ENCODE measurements at places on chromosomes 11 and 22.

DNA sequence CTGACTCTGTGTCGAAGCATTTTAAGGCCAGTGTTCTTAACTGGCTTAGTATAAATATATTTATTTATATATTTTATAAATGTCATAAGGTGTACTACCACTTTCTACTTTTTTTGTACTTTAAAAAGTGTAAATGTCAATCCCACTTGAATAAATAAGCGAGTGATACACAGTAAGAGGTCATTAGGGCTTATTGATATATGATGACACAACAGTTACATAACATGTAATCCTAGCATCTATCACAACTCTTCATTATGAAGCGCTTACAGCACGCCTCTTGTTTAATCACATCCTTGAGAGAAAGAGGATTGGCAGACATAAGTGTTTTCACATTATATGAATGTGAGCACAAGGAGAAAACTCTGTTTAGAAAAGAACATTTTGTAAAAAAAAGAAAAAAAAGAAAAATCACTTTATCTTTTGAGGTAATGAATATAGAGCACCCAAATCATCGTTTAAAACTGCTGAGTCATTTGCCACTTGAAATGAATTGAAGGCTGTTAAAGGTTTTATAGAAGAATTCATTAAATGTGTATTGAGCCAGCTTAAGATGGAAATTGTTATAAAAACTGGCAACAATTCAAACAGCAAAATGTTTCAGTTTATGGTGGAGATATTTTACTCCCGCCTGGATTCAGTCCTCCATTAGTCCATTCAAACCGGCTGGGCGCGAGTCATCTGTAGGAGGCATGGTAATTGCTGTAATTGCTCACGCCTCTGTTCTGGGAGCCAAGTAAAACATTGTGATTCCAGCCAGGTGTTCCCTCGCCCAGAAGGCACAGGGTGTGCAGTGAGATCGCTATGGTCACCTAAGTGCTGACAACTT lies 627.3 kb upstream of the KIRREL3 start:
- DNase-seq, result no peak

GRCh38 chr11:58938398-58938797 lies 890 bp upstream of the GLYATL1 start:
- DNase-seq, result no peak

DNA sequence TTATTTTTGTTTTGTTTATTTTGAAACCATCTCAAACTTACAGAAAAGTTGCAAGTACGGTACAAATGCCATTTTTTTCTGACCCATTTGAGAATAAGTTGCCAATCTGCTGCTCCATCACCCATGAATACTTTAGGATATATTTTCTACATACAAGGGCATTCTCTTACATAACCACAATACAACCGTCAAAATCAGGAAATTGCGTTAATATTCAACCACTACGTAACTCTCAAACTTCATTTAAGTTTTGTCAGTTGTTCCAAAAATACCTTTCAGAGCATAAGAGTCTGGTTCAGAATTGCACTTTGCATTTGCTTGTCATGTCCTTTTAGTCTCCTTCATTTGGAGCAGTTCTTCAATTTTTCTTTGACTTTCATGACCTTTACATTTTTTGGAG lies 194.3 kb upstream of the BDNF start:
- DNase-seq, result no peak

GRCh38 chr22:39498368-39498767 lies 3.7 kb upstream of the MIEF1 start:
- DNase-seq, result peak; percentile 69

DNA sequence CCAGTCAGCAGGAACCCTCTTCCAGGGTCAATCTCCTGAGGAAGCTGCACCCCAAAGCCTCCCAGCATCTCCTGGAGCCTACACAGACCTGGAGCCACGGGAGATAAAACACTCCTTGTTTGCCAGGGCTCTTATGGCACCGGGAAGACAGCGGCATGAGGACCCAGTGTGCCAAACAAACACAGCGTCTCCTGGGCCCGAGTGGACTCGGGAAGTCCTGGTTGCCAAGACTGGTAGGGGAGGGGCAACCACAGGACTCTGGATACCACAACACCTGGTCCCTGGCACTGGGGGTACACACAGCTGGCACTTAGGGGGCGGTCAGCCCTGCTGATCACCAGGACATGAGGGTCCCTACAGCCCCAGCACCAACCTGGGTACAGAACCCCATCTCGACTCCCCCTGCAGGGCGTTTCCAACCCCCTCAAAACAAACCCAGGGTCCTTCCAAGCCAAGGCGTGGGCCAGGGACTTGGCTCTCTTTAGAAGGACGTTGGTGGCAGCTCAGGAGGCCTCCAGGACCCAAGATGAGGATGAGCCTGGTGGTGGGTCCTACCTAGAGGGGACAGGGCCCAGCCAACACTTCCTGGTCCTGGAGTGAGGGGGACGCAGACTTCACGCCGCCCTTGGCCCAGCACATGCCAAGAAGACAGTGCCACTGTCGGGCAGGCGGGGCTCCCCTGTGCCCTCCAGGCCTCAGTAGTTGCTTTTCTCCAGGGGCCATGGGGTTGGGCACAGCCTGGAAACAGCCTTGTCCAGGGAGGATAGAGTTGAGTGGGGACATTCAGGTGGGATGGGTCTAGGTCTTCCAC lies 85.0 kb downstream of the CELSR1 start:
- DNase-seq, result no peak

DNA sequence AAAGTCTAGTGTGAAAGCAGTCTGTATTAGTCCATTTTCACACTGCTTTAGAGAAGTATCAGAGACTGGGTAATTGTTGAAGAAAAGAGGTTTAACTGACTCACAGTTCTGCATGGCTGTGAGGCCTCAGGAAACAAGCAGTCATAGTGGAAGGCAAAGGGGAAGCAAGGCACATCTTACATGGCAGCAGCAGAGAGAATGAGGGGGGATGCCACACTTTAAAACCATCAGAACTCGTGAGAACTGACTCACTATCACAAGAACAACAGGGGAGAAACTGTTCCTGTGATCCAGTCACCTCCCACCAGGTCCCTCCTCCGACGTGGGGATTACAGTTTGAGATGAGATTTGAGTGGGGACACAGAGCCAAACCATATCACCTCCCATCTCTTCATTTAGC lies 13.8 kb upstream of the TUBA8 start:
- no peak for DNase-seq

DNA sequence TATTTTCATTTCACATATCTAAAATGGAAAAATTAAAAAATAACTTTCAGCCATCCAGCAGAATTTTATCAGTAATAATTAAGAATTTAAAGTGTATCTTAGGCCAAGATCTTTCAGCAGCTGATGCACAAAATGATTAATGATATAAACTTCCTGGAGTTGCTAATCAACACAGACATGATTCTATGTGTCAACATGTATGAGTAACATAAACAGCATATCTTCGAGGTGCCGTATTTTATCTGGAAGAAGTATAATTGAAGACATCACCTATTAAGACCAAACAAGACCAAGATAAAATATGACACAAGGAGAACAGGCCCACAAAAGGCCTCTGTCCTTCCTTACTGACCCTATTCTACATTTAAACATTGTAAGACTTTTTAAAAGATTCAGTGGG lies 45.2 kb downstream of the SLC5A12 start:
- no peak for DNase-seq

- DNase-seq, result no peak
Measured at GRCh38 chr22:35392357-35392756, 7.6 kb upstream of the MCM5 start.

DNA sequence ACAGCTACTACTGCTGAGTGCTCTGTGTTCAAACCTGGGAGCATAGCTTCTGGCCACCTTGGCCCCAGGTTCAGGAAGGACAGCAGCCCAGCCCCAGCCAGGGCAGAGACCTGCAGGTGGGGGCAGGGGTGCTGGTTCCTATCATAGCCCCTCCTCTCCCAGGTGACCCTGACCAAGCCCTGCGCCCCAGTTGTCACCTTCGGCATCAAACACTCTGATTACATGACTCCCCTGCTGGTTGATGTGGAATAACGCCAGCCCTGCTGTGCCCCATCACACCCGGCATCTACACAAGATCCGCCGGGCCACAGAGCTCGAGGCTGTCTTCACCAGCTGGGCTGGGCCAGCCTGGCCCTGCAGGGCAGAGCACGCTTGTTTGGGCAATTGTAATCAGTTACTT lies 6.9 kb downstream of the SCGB1C1 start:
- no peak for DNase-seq
